ENCODE measurements at places on chromosomes 16 and 17.
A peak's percentile ranks its signal among the peaks of the same experiment; 100 is the strongest.

DNA sequence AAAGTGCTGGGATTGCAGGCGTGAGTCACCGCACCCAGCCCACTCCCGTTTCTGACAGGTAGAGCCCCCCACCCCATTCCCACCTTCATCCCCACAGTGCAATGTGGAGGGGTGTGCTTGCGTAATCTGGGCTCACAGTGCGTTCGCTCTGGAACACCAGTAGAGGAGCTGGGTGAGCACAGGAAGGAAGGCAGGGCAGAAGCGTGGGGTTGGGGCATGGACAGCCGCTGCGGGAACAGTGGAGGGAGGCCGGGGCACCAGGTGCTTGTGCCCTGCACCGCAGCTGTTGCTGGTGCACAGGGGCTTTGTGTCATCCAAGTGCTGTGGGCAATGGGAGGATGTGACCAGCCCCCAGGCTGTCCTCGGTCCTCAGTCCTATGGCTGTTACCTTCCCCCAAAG, 24.7 kb downstream of the KDM8 start:
- no peak for DNase-seq

- DNase-seq = no peak
Measured at GRCh38 chr16:47599512-47599911, 138.4 kb downstream of the PHKB start.

GRCh38 chr16:11183035-11183812, 72.8 kb downstream of the SOCS1 start:
- DNase-seq = no peak

GRCh38 chr17:34228781-34229180, 26.3 kb upstream of the CCL2 start:
- no peak for DNase-seq

GRCh38 chr16:22923491-22923890, 109.5 kb downstream of the HS3ST2 start:
- DNase-seq = no peak

GRCh38 chr17:3514873-3515272, 39.1 kb downstream of the ASPA start:
- DNase-seq = no peak

GRCh38 chr17:17381446-17382064, 78.4 kb downstream of the NT5M start:
- DNase-seq = no peak

- no peak for DNase-seq
Measured at GRCh38 chr17:2157675-2158395, 102.9 kb downstream of the HIC1 start.

DNA sequence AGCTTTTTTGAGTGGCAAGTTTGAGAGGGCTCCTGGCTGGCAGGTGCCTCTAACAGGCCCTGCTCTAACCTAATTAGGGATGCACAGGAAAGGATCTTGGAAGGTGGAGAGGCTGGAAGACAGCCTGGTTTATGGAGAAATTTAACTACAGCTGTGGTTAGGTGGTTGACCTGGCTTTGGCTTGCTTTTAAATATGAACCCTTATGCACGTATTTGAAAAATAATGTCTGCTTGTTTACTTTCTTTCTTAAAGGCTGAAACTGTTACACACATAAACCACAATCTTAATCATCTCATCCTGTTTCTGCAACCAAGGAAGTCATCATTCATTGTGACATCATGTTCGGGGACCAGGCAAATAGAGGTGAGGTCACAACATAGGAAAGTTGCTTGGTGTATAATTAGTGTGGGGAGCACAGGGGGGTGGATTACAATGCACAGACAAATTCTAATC, 23.1 kb upstream of the DHRS13 start:
- peak; percentile 49 for DNase-seq

DNA sequence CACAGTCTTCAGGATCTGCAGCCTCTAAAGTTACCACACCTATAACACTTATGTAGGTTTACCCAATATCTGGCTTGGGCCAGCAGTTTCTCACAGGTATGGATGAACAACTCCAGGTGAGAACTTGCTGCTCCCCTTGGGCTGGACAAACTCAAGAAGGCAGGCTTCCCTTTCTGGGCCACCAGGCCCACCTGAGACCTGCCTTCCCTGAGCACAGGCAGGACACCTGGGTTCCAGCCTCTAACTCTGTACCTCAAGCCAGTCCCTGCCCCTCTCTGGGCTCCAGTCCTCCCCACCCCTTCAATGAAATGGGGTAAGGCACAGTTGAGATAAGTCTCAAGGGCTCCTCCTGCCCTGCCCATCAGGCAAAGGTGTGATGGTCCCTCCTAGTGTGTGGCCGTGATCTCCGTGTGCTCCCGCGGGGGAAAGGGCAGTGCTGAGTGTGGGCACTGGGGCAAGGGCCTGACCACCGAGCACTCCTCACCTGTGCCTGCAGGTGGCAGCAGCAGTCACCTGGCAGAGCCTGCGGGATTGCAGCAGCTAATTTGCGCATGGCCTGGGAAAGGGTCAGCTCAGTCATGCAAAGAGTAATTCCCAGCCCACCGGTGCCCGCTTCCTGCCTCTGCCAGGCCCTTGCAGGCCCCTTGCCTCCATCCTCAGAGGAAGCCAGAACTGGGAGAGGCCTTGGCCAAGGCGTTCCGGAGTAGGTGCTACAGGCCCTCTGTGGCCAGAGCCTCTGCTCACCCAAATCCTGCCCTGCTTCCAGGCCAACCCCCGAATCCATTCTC, 28.2 kb upstream of the ADGRG1 start:
- DNase-seq = no peak

GRCh38 chr17:28698253-28698941, 13.3 kb downstream of the PROCA1 start:
- DNase-seq = no peak

GRCh38 chr16:86984343-86984742, 332.8 kb downstream of the C16orf95 start:
- DNase-seq = no peak
